Esophagus (tissue), 2 donors: ENCODE measurements at places on chromosomes 6 and 20. TPM values are rescaled to one million over a fixed set of nuclear protein-coding genes. Genes with fewer than 3 reads are reported as not detected.

LRRC73 gene
- polyA plus RNA-seq = 0.24 TPM

SLC22A7 gene
- polyA plus RNA-seq = not detected

BEND3 gene
- polyA plus RNA-seq = 0.82 TPM

NHSL1 gene
- 12.9 TPM for polyA plus RNA-seq

PSMG4 gene
- polyA plus RNA-seq = 31.6 TPM

MAP7 gene
- polyA plus RNA-seq = 13.4 TPM

ARHGAP40 gene
- polyA plus RNA-seq = 27.9 TPM

ITPA gene
- polyA plus RNA-seq = 55.8 TPM

CLDN20 gene
- not detected for polyA plus RNA-seq

PRR3 gene
- polyA plus RNA-seq = 4.8 TPM

ADGRG6 gene
- 7.0 TPM for polyA plus RNA-seq

SESN1 gene
- polyA plus RNA-seq = 14.8 TPM

ADGB gene
- polyA plus RNA-seq = not detected

PLA2G7 gene
- polyA plus RNA-seq = 0.12 TPM

C6orf141 gene
- polyA plus RNA-seq = 4.9 TPM

HLA-DQB1 gene
- polyA plus RNA-seq = 16.5 TPM

SEMG1 gene
- polyA plus RNA-seq = not detected

SPATS1 gene
- not detected for polyA plus RNA-seq

NKX2-4 gene
- not detected for polyA plus RNA-seq

DTD1 gene
- polyA plus RNA-seq = 9.7 TPM

BANF2 gene
- not detected for polyA plus RNA-seq

ABHD16B gene
- 0.42 TPM for polyA plus RNA-seq

NMBR gene
- not detected for polyA plus RNA-seq
